ENCODE measurements at places on chromosomes 2 and 18.
A peak's percentile ranks its signal among the peaks of the same experiment; 100 is the strongest.

DNA sequence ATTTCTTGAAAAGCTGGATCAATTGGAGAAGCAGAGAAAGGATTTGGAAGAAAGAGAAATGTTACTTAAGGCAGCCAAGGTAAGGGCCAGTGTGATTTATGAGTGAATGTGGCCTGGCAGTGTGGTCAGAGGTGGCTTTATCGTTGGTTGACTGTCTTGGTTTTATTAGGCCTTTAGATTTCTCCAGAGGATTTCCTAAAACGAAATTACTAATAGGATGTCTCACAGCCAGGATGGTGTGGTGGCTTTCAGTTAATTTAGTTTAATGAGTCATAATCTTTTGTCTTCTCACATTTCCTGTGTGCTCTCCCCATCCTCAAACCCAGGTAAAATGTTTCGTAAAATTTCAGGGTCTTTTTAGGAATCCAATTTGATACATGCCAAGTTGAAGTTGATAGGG is 100.8 kb downstream of the TAF4B start:
- DNase-seq = no peak

DNA sequence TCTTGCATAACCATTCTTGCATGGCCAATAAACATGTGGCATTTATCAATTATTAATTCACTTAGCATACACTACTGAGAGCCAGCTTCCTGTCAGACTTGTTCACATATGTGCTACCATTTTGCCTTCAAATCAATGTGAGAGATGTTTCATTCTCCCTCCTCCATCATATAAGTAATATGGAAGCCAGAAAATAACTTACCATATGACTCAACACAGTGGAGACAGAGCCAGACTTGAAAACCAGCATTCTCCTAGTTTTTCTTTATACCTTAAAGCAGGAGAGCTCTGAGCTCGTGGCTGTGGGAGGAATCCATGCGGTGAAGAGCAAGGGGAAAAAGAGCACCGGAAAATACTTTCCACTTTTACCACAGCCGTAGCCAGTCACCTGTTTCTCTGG is 215.0 kb upstream of the LRATD1 start:
- DNase-seq = no peak

DNA sequence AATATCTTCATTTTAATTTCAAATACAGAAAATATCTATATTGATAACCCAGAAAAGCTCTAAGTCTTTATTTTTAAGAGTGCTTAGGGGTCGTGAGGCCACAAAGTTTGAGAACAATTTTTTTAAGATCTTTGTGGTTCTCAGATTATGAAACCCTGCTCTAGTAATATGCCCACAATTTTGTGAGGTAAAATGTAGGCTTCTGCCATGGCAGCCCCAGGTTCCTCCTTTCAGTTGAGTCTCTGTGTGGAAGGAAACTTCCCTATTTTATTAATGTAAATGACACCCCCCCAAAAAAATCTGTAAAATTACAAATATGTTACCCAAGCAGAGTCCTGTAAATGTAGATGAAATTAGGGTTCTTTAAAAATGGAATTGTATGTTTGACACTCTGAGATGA is 600.5 kb downstream of the SATB2 start:
- DNase-seq = no peak

DNA sequence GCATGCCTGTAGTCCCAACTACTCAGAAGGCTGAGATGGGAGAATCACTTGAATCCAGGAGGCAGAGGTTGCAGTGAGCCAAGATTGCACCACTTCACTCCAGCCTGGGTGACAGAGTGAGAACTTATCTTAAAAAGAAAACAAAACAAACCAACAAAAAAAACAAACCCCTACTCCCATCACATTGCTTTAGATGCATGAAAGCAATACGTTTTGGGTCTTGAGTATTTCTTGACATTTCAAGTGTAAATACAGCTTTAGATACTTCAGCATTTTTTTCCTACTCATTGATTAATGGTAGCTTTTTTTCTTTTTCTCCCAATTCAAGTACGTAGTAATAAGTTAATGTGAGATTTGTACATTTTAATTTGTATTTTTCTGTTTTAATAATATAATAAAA is 20.3 kb downstream of the RASGRP3 start:
- no peak for DNase-seq

- peak; percentile 62 for DNase-seq
Observed at GRCh38 chr2:8144785-8145184, 537.1 kb upstream of the ID2 start.

- no peak for DNase-seq
Observed at GRCh38 chr2:211437396-211437795, 881.0 kb downstream of the CPS1 start.

GRCh38 chr2:133438026-133438425 is 130.2 kb downstream of the NCKAP5 start:
- DNase-seq = no peak

- DNase-seq = no peak
Observed at GRCh38 chr2:161335626-161336025, 27.4 kb downstream of the PSMD14 start.

DNA sequence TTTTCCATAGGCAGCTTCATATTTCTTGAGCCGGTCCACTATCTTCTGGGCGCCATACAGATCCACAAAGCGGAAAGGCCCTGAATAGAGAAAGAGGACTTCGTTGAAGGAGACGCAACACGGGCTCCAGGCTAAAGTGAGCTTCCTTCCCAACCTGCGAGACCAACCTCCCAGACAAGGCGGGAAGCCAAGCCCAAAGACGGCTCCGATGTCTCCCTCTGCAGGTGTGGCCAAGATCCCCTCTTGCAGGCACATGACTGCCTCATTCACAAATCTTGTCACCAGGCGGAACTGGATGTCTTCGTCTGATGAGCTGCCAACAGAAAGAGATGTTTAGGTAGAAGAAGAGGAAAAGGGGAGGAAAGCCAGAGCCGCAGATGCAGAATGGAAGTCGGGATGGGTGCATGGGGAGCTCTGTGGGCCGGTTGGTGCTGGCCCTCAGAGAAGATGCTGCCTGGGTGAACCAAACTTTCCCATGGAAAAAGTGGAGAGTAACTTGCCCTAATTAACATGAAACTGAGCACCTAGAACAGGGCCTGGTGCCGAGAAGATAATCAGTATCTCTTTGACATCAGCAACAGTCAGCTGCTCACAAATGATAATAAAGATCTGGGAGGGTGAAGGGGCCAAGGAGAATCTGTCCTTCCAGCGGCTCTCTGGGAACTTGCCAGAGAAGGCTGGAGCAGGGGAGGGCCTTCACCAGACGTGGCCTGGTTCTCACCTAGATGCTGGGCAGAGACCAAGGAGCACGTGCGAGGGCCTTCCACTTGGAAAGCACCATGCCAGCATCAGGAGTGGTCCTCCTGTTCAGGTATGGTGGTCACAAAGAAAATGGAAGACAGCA is 18.6 kb downstream of the GAREM2 start:
- DNase-seq = no peak

- DNase-seq = peak; percentile 77
Observed at GRCh38 chr2:64730551-64731262, 77.0 kb upstream of the SERTAD2 start.

- peak; percentile 85 for DNase-seq
Observed at GRCh38 chr2:197828464-197829135, 24.2 kb downstream of the PLCL1 start.

DNA sequence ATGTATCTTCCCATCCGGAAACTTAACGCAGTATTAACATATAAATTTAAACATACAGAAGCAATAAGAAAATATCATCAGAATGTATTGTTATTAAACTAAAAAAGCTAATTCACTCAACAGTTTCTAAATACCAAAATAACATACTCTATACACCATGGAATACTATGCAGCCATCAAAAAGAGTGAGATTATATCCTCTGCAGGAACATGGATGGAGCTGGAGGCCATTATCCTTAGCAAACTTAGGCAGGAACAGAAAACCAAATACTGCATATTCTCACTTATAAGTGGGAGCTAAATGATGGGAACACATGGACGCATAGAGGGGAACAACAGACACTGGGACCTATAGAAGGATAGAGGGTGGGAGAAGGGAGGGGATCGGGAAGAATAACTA is 127.1 kb downstream of the CD226 start:
- no peak for DNase-seq

GRCh38 chr18:73891572-73892421 is 255.8 kb downstream of the FBXO15 start:
- DNase-seq = no peak

DNA sequence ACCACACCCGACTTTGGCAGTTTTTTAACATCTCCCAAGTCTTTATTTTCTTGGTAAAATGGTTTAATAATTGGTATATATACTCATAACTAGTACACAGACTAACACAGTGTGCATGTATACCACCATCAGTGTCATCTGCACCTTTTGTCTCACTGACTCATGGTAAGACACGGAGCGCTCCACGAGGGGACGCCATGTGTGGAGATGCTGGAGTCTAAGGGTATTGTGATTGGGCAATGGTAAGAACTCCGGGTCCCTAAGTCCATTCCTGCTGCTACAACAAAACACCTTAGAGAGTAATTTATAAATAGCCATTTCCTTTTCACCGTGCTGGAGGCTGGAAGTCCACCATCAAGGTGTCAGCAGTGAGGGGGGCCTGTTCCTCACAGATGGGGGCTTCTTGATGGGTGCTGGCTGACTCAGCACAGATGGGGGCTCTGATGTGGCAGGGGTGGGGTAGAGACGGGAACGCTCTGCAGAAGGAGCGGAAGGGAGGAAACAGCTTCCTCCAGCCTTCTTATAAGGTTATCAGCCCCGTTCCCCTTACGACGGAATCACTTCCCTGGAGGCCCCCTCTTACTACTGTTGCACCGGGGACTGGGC is 42.0 kb upstream of the EDAR start:
- no peak for DNase-seq

- no peak for DNase-seq
Observed at GRCh38 chr2:135311268-135311667, 219.8 kb downstream of the ZRANB3 start.

DNA sequence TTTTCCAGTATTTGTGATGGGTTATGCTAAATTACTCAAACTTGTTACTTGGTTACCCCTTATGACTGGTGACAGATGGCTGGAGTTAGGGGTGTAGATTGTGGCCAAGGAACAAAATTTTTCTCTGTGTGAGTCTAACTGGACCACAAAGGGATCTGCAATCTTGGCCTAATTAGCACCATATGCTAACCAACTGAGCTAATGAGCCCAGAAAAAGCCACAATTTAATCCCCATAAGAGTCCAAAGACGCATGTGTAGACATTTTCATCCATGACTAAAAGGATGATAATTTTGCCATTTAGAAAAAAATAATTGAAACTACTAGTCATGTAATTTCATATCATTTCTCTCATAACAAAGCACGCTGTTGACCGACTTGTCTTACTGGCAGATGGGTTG is 151.2 kb downstream of the ABCA12 start:
- DNase-seq = peak; percentile 5

DNA sequence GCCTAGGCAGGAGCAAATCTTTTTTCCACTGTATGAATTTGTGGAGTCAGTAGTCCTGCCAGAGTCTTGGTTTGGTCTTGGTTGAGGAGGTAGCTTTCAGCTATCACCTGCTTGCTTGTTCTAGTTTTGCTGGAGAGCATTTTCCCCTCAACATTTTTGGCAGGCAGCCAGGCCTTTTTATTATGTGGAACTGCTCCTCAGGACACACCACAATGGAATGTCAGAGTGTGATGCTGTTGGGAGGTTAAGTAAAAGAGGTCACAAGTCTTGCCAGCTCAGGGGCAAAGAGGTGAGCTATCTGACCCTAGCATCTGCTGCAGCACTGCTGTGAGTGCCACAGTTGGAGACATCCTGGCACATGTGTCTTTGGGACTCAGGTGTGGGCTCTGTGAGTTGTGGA is 258.0 kb downstream of the CNTNAP5 start:
- no peak for DNase-seq

DNA sequence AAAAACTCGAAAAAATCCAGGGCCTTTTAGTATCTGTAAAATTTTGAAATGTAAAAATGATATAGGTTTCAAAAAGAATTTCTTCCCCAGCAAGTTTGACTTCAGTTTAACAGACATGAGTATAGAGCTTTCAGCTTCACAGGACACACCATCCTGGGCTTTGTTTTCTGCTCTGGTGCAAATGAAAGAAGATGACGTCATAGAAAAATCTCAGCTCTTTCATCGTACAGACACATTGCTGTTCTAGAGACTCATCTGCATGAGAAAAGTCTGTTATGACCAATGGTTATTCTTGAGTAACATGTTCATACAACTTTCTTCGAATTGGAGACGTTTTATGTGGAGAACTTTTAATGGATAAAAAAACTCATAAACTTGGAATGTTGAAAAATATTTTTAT is 111.7 kb upstream of the DYNAP start:
- no peak for DNase-seq

DNA sequence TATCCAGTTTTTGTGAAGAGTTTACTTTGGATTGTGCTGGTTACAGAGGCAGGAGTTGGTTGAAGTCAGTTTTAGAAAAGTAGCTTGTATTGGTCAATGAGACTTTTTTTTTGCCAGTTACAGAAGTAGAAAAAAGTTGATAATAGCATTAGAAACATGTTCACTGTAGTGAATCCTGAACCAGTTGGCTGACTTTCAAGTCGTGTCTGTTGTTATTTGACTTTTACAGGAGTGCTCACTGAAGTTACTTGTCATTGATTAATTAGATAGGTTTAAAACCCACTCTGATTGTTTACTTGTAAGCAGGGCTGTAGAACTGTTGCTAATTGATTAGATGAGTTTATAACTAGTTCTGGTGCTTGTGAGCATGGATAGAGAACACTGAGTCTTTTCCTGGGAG is 312.0 kb upstream of the VWC2L start:
- DNase-seq = no peak

GRCh38 chr2:159946326-159946999 is 116.0 kb downstream of the PLA2R1 start:
- DNase-seq = peak; percentile 95

- no peak for DNase-seq
Observed at GRCh38 chr2:53259395-53260009, 508.1 kb upstream of the CHAC2 start.

- DNase-seq = no peak
Observed at GRCh38 chr2:65835975-65836549, 403.7 kb upstream of the SPRED2 start.

GRCh38 chr18:55166260-55166598 is 207.0 kb upstream of the CCDC68 start:
- DNase-seq = no peak

- DNase-seq = peak; percentile 77
Observed at GRCh38 chr2:73063909-73064875, 7.3 kb downstream of the SFXN5 start.

DNA sequence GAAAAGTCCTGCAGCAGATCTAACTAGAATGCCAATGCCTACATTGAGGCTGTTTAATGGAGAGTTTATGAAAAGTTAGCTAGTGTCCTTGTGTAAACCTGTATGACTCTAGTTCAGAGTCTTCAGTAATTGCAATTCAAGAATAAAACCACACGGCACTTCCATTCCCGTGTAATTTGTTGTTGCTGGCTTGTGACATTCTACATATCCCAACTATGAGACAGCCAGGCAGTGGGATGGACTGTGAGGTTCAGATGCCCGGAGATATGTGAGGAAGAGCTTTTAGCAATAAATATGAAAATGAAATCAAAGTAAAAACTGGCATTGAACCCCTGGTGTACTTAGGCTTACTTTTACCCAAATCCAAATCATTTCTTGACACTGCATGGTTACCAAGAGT is 263.4 kb downstream of the NEDD4L start:
- peak; percentile 48 for DNase-seq

GRCh38 chr2:143397884-143398614 is 268.8 kb downstream of the ARHGAP15 start:
- peak; percentile 75 for DNase-seq

GRCh38 chr2:220033546-220033945 is 406.1 kb downstream of the SLC4A3 start:
- DNase-seq = peak; percentile 61
